ENCODE measurements at places on chromosomes 12 and 14. TPM values are rescaled to one million over a fixed set of nuclear protein-coding genes. Genes with fewer than 3 reads are reported as not detected.

TMEM63C gene
- total RNA-seq: 0.72 TPM

DNA sequence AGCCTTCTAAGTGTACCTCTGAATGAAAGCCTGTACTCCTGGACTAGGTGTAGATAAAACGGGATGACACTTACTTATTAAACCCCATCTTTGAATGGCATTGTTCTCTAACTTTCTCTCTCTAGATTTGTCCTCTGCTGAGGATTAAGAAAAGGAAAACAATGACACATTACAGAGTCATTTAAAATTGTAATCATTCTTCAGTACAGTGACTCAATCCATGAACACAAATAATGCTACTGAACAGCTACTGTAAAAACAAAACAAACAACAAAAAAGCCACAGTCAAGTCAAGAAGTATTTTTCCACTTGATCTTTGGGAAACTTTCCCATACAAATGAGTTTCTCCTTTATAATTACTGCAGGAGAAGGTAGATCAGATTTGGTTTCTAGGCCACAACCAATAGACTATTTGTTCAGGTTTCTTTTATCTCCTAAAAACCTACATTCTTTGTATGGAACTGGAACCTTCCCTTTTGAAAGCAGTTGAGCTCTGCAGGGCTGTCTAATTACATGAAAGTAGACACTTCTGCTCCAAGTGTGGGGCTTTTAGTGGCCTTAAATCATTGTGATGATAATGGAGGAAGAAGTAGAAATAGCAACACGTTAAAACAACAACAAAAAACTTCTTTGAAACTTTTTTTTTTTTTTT lies 219.1 kb downstream of the ESR2 start:
- DNase-seq: peak; percentile 77

- no peak for DNase-seq
Measured at GRCh38 chr12:23771240-23771949, 178.1 kb downstream of the SOX5 start.

GRCh38 chr12:15863984-15864383 lies 18.2 kb upstream of the STRAP start:
- DNase-seq: no peak

DNA sequence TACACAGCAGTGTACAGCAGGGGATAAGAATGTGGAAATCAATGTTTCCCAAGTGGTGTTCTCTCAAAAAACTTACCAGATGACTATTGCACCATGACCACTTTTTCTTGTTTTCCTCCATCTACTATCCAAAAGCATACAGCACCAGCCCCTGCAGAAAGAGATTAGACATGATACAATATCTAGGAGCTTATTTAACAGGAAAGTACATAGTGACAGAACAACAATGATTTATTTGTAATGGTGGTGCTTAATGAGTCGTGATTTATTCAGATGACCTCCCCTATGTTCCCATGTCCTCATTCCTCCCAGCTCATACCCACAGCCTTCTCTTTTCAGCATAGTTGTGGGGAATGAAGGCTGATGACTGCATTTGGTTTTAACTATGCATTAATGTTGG lies 413.6 kb downstream of the BTG1 start:
- no peak for DNase-seq

GRCh38 chr12:52183544-52183910 lies 8.3 kb downstream of the KRT80 start:
- DNase-seq: peak; percentile 55

DNA sequence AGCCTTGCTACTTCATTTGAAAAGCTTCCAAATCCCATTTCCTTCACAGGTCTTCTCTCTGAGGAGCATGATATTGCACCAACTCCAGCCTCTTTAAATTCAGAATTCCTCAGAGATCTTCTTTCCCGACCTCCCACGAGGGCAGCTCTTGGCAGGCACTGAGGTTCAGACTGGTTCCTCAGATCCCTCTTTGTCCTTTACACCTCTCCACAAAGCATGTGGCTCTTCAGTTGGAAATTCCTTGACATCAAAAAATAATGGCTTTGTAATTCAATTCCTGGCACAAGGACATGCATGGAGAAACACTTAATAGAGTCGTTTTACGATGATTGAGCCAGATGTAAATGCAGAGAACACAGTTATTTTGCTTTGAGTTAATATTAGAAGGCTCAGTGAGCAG lies 63.2 kb upstream of the TMX1 start:
- DNase-seq: no peak

GIT2 gene
- total RNA-seq: 45.4 TPM

DNA sequence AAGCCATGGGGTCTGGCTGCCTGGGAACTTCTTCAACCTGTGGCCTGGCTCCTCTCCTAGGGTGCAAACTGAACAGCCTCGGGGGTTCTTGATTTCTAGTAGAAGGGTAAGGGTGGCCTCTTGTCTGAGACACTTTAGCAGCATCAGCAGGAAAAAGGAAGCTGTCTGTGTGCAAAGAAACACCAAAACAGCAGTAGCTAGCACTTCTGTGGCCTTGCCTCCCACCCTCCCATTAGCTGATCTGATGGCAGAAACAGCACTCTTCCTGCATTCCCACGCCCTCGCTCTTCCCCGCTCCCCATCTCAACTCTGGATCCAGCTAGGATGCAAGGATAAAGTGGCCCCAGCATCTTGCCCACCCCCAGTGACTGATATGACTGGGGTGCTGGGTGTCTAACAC lies 20.7 kb downstream of the SLC7A8 start:
- no peak for DNase-seq

- DNase-seq: no peak
Measured at GRCh38 chr12:112049351-112049750, 36.1 kb downstream of the ERP29 start.

- peak; percentile 83 for DNase-seq
Measured at GRCh38 chr12:93441081-93441616, 598 bp downstream of the UBE2N start.

DNA sequence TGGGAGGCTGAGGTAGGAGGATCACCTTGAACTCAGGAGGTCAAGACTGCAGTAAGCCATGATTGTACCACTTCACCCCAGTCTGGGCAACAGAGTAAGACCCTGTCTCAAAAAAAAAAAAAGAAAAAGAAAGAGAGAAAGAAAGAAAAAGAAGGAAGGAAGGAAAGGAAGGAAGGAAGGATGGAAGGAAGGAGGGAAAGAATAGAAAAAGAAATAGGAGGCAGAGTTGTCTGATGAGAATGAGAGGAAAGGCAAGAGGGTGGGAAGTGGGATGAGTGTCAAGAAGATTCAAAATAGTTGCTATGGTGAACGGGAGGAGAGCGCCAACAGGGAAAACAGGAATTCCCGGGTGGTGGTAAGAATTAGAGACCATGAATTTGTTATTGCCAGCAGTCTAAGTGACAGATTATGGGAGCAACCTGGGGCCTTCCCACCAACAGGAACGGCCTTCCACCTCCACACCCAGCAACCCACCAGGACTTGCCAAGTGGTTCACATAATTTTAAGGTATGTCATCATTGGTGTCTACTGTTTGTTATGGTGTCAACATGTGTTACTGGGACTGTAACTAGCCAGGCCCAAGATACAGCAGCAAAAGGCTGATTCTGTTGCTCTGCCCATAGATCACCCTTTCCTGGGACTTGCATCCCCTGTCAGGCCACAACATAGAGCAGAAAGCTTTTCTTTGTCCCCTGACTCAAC lies 36.1 kb upstream of the C12orf76 start:
- DNase-seq: no peak

GRCh38 chr14:33406766-33407165 lies 468.1 kb downstream of the NPAS3 start:
- DNase-seq: no peak

CCDC38 gene
- total RNA-seq: under 0.01 TPM

Data from osteoblast (primary cell).